Osteocyte (in vitro differentiated cells): ENCODE measurements at places on chromosomes 11 and 22. TPM values are rescaled to one million over a fixed set of nuclear protein-coding genes. Genes with fewer than 3 reads are reported as not detected.

GRCh38 chr11:44110231-44110679, 14.8 kb downstream of the EXT2 start:
- no peaks in the 10 kb centered on the region for H3K27me3 ChIP-seq
- no peak for DNase-seq
- H3K27ac ChIP-seq = no peak overlapping the region
- H3K4me3 ChIP-seq = no peak overlapping the region

The GLYATL1 gene
- total RNA-seq = not detected in 2 replicates

The RFPL1 gene
- total RNA-seq = not detected in 2 replicates

The DEPDC7 gene
- total RNA-seq = 2.9 and 3.7 TPM in 2 replicates
